ENCODE measurements at places on chromosomes 12 and 14.

DNA sequence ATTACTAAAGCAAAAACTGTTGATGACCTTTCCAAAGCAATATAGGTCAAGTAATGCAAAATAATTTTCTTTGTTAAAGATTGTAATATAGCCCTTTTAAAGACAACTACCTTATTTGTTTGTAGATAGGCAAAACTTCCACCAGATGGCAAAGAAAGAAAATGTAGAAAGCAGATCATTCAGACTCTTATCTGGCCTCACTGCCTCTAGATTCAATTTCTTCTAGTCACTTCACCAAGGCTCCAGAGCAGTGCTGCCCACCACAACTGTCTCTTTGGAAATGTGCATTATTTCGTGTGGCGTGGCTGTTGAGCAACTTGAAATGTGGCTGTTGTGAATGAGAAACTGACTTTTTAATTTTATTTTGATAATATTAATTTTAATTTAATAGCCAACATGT, 127.1 kb downstream of the ITPR2 start:
- DNase-seq: peak; percentile 56

- no peak for DNase-seq
Measured at GRCh38 chr12:31875609-31875964, 83.6 kb upstream of the RESF1 start.

- DNase-seq: no peak
Measured at GRCh38 chr12:15883536-15883935, 1.3 kb downstream of the STRAP start.

- DNase-seq: peak; percentile 4
Measured at GRCh38 chr12:117472983-117473382, 111.6 kb upstream of the NOS1 start.

DNA sequence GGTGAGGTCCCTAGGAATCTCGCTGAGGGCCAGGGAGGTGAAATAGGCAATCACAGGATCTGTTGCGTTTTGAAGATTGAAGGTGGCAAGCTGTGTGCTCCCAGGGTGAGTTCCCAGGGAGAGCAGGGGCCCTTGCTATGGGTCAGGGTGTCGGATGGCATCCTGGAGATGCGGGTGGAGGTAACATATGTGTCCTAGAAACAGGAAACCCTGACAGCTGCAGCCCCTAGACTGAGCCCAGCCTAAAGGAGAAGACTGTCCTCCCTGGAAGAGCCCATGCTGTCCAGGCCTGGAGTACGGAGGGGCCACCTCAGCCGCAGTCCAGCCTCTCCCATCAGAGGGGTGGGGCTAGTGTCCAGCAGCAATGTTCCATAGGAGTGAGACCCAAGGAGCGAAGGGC, 194.2 kb downstream of the NTF3 start:
- DNase-seq: no peak

- DNase-seq: no peak
Measured at GRCh38 chr12:18461758-18462157, 200.4 kb downstream of the PIK3C2G start.

DNA sequence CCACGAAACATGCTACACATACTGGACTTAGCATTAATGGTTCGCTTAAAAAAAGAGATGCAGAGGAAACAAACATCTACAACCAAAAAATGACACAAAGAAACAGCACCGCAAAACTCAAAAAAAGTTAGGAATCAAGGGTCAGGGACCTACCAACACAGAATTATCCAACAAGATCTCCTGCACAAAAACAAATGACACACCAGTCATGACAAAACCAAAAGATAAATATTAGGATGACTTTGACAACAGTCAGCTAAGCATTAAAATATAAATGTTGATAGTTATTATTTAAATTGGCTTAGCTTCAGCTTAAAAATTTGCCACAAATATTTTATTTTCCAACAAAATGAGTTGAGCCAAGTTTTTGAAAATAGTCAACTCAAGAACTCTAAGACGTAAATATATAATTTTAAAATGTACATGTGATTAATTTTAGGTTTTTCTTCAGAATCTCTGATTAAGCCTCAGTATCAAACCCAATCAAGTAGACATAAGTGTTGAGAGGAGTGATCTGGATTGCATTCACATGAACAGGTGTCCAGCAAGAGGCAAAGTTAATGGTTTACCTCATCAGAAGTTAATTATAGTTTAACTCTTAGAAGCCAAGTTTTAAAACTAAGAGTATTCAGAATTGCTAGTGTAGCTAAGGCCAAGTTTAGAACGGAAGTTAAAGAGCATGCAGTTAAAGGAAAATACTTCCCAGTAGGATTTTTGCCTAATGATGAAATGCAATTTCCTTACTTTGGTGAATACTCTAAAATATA, 79.9 kb downstream of the HEATR5A start:
- no peak for DNase-seq

DNA sequence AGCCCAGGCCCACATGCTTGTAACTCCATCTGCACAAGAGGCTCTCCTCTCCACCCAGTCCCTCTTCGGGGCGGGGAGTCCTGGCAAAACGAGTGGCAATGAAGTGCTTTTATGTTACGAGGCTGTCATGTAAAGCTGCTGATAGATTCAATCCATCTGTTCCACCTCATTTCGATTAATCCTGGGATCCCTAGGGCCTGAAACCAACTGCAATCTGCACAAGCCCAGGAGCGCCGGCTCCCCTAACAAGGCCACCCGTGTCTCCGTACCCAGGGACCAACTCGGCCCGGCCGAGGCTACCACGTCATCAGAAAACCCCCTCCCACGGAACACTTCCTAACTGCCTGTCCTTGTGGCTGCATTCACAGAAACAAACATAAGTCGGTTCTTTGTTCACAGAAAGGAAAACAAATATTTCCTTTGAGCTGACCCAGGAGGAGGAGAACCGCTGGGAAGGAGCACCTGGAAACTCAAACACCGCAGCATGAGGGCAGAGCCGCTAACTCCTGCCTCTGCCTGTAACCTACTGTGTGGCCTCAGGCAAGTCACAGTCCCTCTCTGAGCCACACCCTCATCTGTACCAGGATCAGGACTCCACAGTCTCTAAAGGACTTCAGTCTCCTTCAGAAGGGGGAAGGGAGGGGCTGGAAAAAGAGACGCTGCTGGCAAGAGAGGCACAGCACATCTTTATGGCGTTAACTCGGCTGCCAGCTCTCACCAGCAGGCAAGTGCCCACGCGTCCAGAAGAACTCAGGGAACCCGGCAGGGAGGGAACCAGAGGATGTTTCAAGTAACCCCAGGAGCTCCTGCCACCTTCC, 47.8 kb downstream of the CCDC88C start:
- DNase-seq: no peak

DNA sequence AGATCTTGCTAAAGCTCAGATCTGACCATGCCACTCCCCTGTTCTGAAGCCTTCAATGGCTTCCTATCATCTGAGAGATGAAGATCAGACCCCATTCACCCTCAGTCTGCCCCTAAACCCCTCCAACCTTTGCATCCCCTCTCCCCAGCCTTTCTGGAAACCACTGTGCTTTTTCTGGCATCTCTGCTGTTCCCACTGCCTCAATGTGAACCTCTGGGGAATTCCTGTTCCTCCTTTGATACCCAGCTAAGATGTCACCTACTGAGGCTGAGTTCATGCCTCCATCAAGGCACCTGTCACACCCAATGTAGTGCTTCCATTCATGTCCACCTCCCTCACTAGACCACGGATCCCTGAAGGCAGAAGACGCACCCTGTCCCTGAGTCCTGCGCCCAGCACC, 19.3 kb downstream of the CYP46A1 start:
- no peak for DNase-seq

DNA sequence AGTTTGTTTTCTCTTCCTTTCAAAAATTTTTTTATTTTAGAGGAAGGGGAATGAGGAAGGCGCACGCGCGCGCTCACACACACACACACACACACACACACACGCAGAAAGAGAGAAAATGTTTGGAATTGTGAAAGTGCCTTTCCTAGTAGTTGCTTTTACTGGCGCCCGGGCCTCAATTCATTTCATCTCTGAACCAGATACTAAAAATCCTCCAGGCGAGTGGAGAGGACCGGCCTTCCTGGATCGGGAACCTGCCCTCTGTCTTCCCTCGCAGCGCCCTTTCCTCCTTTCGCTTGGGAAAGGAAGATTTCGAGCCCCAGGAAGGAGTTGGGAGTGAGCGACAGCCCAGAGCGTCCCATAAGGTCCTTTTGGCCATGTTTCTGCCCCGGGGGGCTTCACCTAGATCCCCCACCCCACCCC, 7.8 kb upstream of the TBX3 start:
- no peak for DNase-seq

- no peak for DNase-seq
Measured at GRCh38 chr12:32089586-32089985, 17.1 kb upstream of the BICD1 start.

DNA sequence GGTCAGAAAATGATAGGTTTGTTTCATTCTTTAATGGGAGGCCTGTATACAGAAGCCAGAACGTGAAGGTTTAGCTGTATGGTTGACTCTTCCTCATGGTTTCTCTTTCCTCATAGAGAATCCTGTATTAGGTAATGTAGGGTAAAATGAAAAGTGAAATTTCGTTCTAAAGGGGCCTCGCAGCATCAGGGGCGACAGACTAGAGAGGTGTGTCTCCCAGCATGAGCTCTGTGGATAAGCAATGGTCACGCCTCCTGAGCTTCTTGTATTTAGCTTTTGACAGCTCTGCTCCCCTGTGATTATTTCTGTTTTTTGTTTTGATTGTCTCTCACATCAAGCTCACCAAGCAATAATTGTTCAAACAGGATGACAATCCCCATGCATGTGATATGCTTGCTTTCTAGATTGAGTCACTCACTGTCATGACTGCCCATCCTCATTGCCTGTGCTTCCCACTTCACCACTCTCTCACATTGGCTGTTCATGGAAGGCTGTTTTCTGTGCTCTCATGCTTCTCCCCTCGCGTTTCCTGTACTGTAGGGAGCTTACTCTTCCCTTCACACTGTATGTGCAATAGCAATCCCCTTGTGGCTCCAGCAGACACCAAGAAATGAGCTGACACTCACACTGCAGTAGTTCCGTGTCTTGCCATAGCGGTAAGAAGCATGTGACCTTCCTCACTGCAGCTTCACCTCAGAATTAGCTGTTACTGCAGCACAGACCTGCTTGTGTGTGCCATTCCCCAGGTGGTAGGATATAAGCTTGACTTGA, 44.0 kb downstream of the RAD52 start:
- peak; percentile 61 for DNase-seq

DNA sequence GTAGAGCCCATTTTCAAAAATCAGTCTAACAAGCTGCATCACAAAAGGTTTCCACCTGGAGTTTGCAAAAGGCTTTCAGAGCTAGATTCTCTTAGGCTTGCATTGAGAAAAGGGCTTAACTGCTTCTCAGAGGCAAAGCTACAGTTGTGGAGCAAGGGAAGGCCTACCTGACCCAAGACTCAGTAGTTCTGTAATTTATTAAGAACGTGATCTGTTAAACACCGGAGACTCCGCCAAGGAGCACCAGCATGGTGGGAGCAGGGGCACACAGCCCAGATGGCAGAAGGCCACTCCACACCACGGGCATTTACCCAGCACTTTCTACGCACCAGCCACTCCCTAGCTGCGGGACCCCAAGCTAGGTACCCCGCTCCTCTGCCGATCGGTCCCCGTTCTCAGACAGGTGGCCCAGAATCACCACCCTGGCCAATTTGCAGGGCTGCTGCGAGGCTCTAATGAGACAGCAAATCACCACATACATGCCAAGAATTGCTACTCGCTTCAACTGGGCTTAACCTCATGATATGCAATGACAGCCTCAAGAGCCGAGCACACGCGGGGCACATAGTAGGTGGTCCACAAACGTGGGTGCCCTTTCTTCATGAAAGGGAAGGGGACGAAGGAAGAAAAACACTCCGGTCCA, 1.5 kb downstream of the ITPK1 start:
- peak; percentile 44 for DNase-seq

GRCh38 chr14:72961579-72962335, 35.5 kb downstream of the DCAF4 start:
- DNase-seq: no peak

DNA sequence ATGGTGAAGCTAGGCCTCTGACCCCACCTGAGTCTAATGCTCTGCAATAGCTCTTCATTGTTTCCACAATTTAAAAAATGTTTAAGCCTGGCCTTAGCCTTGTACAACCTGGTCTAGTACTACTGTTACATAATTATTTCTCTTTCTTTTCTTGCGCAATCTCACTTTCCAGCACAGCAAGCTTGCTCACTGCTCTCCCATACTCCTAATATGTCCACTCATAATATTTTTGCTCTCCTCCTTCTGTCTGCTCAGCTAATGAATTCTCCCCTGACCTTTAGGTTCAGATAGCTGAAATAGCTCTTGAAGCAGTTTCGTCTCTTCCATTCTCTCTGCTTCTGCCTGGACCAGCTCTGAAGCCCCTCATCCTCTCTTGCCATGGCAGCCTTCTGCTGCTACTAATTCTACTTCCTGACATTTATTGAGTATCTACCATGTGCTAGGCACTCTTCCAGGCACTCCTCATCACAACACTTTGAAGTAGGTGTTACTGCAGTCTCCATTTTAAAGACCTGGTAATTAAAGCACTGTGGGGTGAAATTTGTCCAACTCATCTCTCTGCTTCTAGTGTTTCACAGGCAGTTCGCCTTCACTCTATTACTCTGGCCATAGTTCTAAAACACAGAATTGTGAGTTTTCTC, 2.8 kb upstream of the SLC48A1 start:
- peak; percentile 58 for DNase-seq

- DNase-seq: peak; percentile 74
Measured at GRCh38 chr12:57085999-57086492, 2.9 kb upstream of the NAB2 start.

DNA sequence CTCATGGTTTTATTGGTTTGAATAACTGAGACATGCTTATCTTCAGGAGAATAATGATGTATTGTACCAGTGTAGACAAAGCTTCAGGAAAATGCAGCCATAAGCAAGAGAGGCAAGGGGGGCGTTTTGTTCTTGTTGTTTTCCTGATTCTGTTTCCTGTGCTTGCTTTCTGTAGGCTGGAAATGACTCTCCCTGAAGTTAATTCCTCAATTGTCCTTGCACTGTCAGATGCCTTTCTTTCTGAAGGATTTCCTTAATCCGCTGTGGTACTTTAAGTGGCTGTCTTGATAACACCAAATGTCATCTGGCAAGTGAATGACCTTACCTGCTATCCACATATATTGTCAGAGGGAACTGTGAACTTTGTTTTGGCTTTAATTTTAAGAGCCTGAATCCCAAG, 220.0 kb downstream of the NEDD1 start:
- DNase-seq: no peak

DNA sequence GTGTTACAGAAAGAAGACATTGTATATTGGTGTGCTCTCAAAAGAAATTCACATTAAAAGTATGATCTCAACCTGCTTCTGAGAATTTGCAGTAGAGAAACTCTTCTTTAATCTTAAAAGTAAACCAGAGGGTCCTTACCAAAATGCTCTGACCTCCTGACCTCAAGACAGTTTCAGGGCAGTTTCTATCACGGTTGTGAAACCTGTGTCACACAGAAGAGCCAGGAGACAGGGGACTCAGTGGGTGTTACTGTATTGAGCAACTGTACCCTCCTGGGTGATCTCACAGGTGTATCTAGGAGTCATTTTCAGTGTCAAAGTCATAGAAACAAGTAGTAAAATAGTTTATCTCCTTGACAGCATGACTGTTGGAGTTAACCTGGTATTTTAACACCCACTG, 178.0 kb downstream of the GRIP1 start:
- no peak for DNase-seq
